Natural killer cell treated with Interleukin-12 subunit alpha and Interleukin-12 subunit beta and Interleukin-15 and Interleukin-18, amount 100 ng/mL, for 72 hours (primary cell): ENCODE measurements at places on chromosomes 7 and 10.

- no peak for DNase-seq
These were observed 69.1 kb upstream of the PDSS1 start for GRCh38 chr10:26628395-26628794.

GRCh38 chr10:80513106-80513505 is 24.6 kb upstream of the SH2D4B start:
- DNase-seq = no peak

GRCh38 chr7:75969182-75969581 is 25.2 kb downstream of the TMEM120A start:
- DNase-seq = no peak

DNA sequence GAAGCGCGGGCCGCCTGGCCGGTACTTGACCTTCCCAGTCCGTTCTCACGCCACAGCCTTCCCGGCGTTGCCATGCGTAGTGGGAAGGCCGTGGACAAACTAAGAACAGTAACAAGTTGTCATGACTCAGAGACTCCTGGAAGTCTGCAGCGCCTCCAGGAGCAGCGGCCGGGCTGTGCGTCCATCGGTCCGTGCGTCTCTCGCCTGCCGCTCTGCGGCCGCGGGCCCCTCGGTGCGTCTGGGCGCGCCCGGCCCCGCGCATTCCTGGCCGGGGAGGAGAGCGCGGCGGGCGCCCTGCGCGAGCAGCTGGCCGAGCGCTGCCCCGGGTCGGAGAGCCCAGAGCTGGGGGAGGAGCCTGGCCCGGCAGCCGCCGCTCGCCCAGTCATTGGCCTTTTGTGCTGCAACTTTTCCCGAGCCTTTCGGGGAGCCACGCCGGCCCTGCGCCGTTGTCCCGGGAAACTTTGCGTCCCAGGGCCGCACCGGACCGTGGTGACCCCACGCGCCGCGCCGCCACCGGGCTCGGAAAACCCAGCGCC is 123.7 kb downstream of the TACC2 start:
- no peak for DNase-seq

DNA sequence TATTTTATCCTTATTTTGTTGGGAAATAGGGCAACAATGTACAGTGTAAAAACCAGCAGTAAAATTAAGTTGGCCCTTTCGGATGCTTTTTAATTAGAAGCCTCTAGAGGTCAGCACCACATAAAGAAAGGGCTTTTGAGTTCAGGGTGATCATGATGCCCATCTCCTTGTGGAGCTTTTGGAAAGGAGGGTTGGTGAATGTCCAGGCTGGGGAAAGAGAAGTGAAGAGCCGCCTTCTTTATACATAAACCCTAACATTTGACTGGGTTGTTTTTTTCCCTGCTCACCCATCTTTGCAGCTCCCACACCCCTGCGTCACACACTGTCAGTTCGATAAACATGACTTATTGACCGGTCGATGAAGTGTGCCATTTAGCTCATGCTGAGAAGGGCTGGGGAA is 29.8 kb downstream of the MTURN start:
- DNase-seq = no peak

- DNase-seq = no peak
These were observed 44.2 kb upstream of the KCNIP2 start for GRCh38 chr10:101887775-101888174.

DNA sequence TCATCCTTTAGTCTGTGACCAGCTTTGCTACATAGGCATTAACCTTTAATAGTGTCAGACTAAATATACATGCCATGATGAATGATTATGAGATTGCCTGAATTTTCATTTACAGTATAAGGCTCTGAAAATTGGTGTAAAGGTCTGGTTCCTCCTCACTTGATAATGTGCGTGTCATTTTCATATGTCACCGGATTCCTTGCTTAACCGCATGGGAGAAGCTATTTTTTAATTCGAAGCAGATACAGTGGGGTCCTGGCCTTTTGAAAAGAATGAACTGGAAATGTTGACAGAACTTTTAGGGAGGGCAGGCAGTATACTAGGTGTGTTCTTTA is 192.4 kb upstream of the SH2B2 start:
- DNase-seq = no peak

DNA sequence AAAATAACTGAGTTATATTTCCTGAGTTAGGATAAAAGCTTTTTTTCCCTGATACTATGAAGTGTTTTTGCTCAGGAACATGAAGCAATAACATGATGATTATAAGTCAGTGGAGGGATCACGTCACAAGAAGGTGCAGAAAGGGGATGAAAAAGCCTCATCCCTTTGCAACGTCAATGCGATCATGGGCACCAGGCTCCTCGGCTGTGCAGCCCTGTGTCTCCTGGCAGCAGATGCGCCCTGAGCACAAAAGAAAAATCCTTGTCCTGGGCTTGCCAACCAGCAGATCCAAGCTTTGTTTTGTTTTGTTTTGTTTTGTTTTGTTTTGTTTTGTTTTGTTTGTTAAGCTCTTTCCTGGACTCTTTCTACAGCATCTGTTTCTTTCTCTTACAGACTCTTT is 103.5 kb upstream of the PRSS1 start:
- no peak for DNase-seq

DNA sequence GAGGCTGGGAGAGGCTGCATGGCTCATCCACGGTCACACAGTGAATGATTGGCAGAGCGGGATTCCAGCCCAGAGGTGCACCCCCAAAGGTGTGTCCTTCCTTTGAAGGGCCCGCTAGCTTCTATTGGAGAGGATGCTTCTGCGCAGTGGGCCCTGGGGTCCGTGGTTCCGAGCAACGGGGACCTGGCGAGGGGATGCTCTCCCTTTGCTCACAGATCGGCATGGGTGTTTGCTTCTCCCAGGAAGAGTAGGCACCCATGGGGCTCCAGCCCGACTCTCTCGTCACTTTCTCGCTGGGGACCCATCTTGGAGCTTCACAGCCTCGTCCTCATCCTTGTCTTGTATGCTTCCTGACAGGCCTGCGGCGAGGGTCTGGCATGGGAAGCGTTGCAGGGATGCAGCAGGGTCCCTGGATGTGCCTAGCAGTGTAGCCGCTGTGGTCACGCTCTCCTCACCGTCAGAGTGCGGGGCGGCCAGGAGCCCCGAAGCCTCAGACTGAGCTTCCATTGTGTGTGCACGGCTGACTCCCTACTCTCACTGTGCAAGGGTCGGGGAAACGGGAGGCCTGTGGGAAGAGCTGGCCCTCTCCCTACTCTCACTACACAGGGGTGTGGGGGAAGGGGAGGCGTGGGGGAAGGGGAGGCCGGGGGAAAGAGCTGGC is 538.5 kb upstream of the FOXK1 start:
- DNase-seq = no peak
